ENCODE measurements at places on chromosomes 12 and 14.
A peak's percentile ranks its signal among the peaks of the same experiment; 100 is the strongest.

- DNase-seq = peak; percentile 34
Measured at GRCh38 chr12:54126029-54126695, 62.6 kb downstream of the SMUG1 start.

DNA sequence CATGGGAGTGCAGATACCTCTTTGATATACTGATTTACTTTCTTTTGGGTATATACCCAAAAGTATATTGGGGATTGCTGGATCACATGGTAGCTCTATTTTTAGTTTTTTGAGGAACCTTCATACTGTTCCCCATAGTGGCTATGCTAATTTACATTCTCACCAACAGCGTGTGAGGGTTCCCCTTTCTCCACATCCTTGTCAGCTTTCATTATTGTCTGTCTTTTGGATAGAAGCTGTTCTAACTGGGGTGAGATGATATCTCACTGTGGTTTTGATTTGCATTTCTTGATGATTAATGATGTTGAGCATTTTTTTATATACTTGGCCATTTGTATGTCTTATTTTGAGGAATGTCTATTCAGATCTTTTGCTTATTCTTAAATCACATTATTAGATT is 44.1 kb upstream of the JDP2 start:
- DNase-seq = no peak

- DNase-seq = no peak
Measured at GRCh38 chr12:114938487-114939210, 254.7 kb upstream of the TBX3 start.

- DNase-seq = no peak
Measured at GRCh38 chr12:75439930-75440329, 40.6 kb upstream of the GLIPR1 start.

GRCh38 chr12:98185606-98186005 is 329.8 kb upstream of the TMPO start:
- DNase-seq = no peak

DNA sequence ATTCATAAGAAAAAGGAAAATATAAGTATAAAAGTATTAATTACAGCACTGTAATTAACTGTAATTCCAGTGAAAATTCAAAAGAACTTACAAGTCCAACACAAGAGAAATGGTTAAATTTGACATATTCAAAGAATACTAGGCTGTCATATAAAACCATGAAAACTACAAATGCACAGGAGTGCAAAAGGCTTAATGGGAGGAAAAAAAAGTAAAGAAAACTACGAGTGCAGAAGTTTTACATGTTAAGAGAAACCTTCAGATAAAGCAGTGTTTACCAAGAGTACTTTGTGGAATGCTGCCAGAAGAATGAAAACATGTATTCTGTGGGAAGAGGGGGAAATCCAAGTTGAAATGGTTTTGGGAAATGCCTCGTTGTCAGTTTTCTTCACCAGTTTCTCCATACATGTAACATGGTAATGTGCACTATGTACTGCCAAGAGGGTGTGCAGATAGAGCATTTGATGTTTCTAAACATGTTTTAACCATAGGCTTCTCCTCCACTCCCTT is 9.1 kb downstream of the HEATR5A start:
- no peak for DNase-seq

DNA sequence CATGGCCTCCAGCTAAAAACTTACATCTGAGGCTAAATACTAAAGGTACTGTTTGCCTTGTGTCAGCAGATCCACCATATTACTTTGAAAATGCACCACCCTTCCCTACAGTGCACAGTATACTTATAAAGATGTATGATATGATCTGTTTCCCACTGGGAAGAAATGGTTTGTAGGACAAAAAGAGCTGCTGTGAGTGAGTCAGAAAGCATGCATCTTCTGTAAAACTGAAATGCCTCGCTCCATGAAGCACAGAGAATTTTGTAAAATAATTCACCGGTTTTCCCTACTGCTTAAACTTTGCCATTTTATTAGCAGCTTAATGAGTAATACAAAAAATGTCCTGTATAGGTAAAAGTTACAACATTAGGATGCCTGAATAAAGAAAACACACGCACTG is 68.8 kb downstream of the MDGA2 start:
- DNase-seq = no peak

- DNase-seq = peak; percentile 8
Measured at GRCh38 chr12:69835081-69835480, 10.1 kb downstream of the MYRFL start.

DNA sequence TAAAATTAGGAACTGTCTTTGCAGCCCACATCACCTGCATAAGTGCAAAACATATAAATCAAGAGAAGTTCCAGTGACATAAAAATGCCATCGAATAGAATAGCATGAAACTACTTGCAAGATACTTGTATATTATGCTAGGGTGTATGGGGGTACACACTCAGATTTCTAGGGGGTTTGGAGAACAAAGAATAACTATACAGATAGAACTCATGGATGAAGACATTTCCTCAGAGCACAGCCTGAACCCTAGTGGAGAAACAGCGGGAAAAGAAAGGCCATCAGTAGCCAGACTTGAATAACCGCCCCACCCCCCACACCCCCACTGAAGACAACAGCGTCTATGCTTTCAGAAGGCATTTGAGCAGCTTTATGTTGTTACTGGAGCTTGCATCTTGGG is 425.8 kb downstream of the NPAS3 start:
- peak; percentile 58 for DNase-seq

- DNase-seq = peak; percentile 78
Measured at GRCh38 chr12:109899783-109900751, at the start of gene TCHP. TSS of gene TCHP (plus strand) at chr12:109900274. CDS start at chr12:109903027, 2,753 bp downstream.
